ENCODE measurements at places on chromosomes 16 and 17.

GRCh38 chr17:48547808-48548522 lies 3.1 kb upstream of the HOXB2 start:
- DNase-seq: no peak

GRCh38 chr16:59047114-59047513 lies 313.0 kb upstream of the GOT2 start:
- DNase-seq: no peak

GRCh38 chr17:45170931-45171337 lies 9.3 kb downstream of the HEXIM2 start:
- no peak for DNase-seq

GRCh38 chr17:29121442-29121841 lies 58.8 kb downstream of the MYO18A start:
- DNase-seq: no peak

DNA sequence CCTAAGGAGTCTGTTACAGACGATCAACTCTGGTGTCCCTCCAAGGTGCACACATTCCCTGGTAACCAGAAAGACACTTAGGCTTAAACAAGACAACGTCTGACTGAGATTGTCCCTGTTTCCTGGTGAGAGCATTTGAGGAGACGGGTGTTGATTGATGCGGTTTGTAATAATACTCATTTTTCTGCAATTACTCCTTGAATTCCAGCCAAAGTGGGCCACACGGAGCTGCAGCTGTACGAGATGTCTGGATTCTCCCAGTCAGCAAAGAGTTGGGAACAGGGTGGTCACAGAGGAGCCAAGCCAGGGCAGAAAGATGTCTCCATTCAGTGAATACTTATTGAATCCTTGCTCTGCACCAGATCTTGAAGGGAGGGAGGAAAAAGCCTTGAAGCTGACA lies 30.9 kb upstream of the CES5A start:
- DNase-seq: no peak

DNA sequence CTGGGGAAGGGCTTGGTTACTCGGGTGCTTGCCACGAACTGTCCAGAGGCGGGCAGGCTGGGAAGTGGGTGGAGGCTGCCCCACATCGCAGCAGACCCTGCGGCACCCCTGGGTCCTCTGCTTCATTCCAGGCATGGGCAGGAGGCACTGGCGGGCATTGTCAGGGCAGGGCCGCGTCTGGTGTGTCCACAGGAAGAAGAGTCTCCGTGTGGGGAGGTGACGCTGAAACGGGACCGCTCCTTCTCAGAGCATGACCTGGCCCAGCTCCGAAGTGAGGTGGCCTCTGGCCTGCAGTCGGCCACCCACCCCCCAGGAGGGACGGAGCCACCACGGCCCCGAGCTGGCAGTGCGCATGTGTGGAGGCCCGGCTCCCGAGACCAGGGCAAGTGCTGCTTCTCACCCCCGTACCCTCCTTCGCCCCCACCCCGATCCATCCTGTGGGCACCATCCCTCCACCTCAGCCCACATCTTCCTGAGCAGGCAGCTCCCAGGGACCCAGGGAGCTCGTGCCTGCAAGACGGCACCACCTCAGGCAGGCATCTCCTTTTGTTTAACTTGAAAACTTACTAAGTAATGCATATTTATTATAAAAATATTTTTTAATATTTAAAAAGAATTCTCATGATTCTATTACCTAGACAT lies 14.3 kb upstream of the TCF25 start:
- no peak for DNase-seq

DNA sequence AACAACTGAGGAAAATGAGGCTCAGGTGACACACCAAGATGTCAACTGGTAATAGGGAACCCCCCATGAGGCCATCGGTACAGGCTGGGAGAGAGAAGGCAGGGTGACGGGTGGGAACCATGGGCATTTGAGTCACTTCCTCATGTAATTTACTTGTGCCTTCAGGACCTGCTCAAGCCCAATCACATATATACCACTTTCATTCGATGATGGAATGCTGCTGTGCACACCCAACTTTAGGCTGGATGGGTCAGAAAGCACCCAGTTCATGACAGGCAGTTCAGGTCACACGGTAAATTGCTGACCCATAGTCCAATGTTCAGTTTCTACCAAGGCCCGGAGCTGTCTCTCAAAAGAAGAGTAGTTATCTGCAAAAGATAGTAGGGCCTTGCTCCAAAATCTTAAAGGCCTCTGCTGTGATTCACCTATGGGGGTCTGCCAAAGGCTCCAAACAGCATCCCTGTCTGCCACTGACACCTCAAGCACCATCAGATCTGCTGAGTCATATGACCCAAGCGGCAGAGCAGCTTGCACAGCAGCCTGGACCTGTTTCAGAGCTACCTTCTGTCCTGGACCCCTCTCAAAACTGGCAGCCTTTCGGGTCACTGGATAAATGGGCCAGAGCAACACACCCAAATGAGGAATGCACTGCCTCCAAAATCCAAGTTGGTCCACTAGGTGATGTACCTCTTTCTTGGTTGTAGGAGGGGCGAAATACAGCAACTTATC lies 24.7 kb downstream of the ZZEF1 start:
- no peak for DNase-seq

DNA sequence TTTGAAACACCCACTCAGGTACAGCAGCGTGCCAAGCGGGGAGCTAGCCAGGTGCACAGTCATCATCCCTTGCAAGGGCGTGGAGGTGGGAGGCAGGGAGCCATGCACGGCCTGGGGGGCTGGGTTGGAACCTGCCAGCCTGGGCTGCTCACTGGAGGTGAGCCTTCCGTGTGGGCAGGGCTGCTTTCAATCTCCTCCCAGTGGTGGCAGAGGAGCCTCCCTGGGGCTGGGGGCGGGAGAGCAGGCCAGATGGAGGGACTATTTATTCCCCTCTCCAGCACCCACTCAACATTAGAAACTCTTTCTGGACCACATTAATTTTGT lies 90.3 kb downstream of the KATNIP start:
- no peak for DNase-seq

DNA sequence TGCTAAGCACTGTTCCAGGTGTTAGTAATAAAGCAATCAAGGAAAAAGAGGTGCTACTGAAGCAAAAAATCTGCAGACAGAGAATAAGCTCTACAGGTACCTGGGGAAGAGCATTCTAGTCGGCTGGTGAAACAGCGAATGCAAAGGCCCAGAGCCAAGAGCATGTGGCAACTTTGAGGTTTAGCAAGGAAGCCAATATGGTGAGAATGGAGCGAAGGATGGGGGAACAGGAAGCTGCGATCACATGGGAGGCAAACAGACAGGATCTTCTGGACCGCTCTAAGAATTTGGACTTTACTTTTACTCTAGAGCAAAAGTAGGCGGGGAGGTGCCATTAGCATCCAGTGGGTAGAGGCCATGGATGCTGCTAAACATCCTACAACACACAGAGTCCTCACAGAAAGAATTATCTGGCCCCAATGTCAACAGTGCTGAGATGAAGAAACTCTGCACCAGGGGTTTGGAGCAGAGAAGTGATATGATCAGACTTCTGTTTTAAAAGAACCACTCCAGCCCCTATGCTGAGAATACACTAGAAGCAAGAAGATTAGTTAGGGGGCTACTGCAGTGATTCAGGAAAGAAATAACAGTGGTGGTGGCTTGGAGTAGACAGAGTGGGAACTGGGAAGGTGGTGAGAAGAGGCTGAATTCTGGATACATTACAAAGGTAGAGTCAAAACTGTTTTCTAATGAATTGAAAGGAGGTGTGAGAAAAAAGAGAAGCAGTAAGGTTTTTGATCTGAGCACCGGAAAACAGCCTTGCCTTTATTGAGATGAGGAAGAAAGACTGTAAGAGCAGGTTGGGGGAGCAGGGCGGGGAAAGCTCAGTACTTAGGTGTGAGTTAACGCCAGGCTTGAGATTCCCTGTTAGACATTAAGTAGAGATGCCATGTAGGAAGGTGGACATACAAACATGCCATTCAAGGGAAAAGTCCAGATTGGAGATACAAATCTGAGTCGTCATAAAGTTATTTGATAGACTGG lies 11.0 kb downstream of the EFTUD2 start:
- DNase-seq: no peak

- no peak for DNase-seq
Observed at GRCh38 chr17:73196500-73196899, 3.6 kb downstream of the COG1 start.

DNA sequence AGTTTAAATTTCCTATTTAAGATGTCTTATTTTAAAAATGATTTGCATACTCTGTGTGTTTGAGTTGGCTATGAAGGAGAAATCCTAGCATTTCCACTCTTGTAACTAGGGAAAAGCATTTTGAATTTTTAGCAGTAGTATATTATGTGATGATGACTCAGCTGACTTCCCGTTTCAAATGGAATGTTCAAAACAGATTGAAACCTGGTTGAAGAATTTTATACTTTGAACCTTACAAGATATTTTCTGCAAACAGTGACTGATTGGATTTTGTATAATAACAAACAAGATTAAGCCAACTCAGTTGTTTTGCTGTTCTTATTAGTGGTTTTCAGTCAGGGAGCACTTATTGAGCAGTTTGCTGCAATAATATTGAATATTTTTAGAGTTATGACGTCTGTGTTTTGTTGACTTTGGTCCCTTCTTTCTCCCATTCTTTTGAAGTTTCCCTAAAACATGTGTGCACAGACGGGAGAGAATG lies 8.0 kb downstream of the TNRC6A start:
- no peak for DNase-seq

DNA sequence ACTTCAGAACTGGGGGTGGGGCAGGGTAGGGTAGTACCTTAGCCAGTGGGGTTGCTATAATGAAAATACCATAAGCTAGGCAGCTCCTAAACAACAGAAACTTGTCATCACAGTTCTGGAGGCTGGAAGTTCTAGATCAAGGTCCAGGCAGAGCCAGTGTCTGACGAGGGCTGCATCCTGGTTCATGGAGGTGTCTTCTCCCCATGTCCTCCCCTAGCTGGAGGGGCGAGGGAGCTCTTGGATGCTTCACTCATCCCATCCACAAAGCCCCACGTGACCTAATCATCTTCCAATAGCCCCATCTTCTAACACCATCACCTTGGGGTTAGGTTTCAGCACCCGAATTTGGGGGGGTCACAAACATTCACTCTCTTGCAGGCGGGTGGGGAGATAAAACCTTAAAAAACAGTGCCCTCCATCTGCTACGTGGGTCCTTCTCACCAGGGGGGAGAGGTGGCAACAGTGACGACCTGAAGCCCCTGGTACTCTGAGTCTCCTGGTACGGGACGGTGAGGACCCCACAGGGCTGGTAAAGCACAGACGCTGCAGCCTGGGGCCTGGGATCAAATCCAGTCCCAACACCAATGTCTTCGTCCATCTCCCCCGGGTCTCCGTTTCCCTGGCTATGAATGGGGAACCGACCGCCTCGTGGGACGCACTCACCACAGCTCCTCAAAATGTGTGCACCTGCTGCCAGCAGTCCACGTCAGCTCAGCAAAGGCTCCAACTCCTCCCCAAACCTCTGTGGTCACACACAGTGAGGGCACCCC lies 22.8 kb downstream of the RAB40B start:
- no peak for DNase-seq

GRCh38 chr17:31537565-31538011 lies 146.1 kb downstream of the RAB11FIP4 start:
- DNase-seq: no peak

DNA sequence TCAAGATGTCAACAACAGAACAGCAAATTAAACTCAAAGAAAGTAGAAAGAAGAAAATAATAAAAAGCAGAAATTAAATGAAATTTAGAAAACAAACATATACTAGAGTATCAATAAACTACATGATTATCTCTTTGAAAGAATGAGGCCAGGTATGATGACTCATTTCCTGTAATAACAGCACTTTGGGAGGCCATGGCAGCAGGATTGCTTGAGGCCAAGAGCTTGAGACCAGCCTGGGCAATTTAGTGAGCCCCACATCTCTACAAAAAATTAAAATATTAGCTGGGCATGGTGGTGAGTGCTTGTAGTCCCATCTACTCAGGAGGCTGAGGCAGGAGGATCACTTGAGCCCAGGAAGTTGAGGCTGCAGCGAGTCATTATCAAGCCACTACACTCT lies 232.5 kb downstream of the RAB11FIP4 start:
- no peak for DNase-seq

GRCh38 chr16:78694414-78694813 lies 595.0 kb downstream of the WWOX start:
- DNase-seq: no peak

- DNase-seq: no peak
Observed at GRCh38 chr17:34850023-34850422, 111.2 kb downstream of the CCT6B start.

- DNase-seq: no peak
Observed at GRCh38 chr17:80260069-80260535, 550 bp upstream of the RNF213 start.

DNA sequence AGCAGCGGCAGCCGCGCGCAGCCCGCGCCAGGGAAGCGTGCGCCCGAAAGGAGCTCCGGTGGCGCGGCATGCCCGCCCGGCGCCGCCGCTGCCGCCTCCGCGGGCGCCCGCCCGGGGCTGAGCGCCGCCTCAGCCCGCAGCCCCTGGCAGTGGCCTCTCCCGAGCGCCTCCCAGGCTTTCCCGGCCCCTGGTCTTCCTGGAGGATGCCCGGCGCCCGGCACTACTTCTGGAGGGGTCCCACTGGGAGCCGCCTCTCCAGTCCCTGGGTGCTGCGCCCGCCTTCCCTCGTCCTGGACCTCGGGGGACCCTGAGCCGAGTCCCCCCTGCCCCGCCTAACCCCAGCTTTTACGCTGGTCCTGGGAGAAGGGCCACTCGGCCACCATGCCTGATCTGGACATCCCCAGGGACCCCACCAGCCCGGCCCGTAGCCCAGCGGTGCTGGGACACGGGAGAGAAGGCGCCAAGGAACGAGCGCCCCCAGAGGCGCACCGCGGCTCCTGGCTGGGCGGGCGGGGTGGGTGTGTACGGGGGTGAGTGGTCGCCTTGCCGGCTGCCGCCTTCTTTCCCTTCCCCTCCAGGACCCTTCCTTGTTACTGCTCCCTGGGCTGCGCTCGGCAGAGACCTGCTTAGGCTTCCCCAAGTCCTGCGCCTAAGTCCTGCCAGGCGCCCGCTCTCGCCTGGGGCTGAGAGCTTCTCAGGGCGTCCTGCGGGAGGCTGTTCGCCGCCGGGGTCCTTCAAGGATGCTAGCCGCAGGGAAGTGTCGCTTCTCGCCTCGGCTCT lies 704 bp downstream of the ASIC2 start:
- DNase-seq: no peak

- DNase-seq: no peak
Observed at GRCh38 chr17:29653995-29654714, 31.4 kb upstream of the CORO6 start.

- no peak for DNase-seq
Observed at GRCh38 chr16:87584271-87584670, 18.0 kb upstream of the JPH3 start.

GRCh38 chr16:1332618-1333148 lies 762 bp upstream of the BAIAP3 start:
- no peak for DNase-seq

- DNase-seq: no peak
Observed at GRCh38 chr17:78132084-78132676, 1.6 kb downstream of the TMC8 start.

GRCh38 chr16:27378871-27379481 lies 23.0 kb upstream of the IL21R start:
- DNase-seq: no peak

DNA sequence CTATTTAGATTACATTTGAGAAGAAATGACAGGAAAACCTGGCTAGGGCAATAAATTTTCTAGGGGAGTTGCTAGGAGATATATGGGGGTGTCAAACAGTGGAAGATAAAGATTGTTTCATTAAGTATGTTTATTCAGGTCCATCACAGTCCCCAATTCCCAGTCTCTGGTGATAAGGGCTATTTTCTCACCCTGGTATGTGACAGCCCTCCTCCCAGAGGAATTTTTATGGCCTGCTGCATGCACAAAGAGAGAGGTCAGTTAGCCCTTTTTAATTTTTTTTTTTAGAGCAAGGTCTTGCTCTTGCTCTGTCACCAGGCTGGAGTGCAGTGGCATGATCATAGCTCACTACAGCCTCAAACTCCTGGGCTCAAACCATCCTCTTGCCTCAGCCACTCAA lies 53.6 kb upstream of the ATF7IP2 start:
- DNase-seq: no peak
